LoVo (cell line): ENCODE measurements at places on chromosomes 4 and X.

DNA sequence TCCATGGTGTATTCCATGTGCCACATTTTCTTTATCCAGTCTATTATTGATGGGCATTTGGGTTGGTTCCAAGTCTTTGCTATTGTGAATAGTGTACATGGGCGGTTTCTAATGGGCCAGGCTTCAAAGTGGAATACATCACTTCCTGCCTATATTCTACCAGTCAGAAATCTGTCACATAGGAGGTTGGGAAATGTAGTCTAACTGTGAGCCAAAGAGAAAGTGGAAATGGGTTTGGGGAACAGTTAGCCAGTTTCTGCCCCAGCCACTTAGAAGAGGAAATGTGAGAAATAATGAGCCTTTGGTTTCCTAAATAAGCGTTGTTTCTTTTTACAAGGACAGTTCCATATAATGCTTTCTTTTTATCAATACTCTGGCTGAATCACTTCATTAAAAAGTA lies 85.1 kb upstream of the AP1S2 start:
- no peak for DNase-seq

GRCh38 chr4:3765271-3766035 lies 732 bp upstream of the ADRA2C start:
- DNase-seq: peak; percentile 19

- no peak for DNase-seq
These were observed 133.5 kb downstream of the BTC start for GRCh38 chr4:74660866-74661265.

DNA sequence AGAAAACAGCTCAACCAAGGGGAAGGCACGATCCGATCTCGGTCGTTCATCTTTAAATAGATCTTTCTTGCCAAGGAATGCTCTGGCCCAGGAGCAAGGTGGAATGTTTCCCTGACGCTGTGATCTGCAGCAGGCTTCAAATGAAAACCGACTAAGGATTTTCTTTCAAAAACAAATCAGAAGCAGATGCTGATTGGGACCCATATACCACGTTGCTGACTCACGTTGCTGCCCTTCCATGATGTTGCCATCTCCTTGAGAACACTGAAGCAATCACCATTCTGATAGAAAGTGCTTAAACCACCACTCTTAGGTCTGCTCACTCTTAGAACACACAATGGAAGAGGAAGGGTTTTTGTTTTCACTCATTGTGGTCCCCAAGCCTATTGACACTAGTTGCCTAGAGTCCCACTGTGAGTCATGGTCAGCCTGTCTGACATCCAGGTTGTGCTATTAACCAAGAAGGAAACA lies 26.1 kb downstream of the LAMTOR3 start:
- DNase-seq: no peak

- DNase-seq: peak; percentile 14
These were observed 483.6 kb downstream of the BCOR start for GRCh38 chrX:39613997-39614679.
